IMR-90 (cell line): ENCODE measurements at places on chromosomes 6 and 20. TPM values are rescaled to one million over a fixed set of nuclear protein-coding genes. Genes with fewer than 3 reads are reported as not detected.

Gene TRIM15
- not detected in 2 replicates for total RNA-seq

- DNase-seq, result peak; percentile 94
- H3K27me3 ChIP-seq, result no peaks in the 10 kb centered on the region
- peak overlapping the region; percentile 74; the same call in 1 of the 2 replicates for H3K27ac ChIP-seq
These were observed 2.9 kb downstream of the RAB32 start for GRCh38 chr6:146546443-146547043.

GRCh38 chr6:45631396-45631795 is 253.7 kb upstream of the SUPT3H start:
- no peaks in the 10 kb centered on the region for H3K27me3 ChIP-seq
- H3K4me3 ChIP-seq, result no peak overlapping the region
- DNase-seq, result no peak
- no peak overlapping the region for H3K27ac ChIP-seq

Gene CCDC170
- 0.28 and 0.54 TPM in 2 replicates for total RNA-seq

GRCh38 chr6:12483712-12484111 is 193.6 kb downstream of the EDN1 start:
- peak overlapping the region; percentile 21 for H3K27ac ChIP-seq
- no peaks in the 10 kb centered on the region for H3K27me3 ChIP-seq
- DNase-seq, result peak; percentile 99
- peak overlapping the region; percentile 37; the same call in 1 of the 2 replicates for H3K4me3 ChIP-seq

DNA sequence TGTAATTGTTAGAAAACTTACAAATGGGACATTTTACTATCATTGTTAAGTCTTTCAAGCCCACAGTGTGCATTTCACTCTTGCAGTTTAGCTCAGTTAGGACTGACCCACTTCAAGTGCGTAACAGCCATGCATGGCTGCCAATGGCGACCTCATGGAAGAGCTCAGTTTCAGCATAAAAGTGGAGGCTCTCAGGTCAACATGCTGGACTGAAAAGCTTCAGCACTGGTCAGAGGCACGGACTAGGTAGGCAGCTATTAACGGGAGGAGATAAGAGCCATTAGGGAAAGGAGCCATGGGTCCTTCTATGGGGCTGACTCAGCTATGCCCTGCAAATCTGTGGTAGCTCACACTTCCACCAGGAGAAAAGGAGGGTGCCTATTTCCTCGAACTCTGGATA is 101.8 kb downstream of the TTLL2 start:
- H3K36me3 ChIP-seq, result no peaks in the 10 kb centered on the region
- no peak overlapping the region for H3K4me3 ChIP-seq
- H3K4me1 ChIP-seq, result no peaks in the 10 kb centered on the region
- H3K27ac ChIP-seq, result no peak overlapping the region
- no peak for DNase-seq
- no peaks in the 10 kb centered on the region for H3K27me3 ChIP-seq

DNA sequence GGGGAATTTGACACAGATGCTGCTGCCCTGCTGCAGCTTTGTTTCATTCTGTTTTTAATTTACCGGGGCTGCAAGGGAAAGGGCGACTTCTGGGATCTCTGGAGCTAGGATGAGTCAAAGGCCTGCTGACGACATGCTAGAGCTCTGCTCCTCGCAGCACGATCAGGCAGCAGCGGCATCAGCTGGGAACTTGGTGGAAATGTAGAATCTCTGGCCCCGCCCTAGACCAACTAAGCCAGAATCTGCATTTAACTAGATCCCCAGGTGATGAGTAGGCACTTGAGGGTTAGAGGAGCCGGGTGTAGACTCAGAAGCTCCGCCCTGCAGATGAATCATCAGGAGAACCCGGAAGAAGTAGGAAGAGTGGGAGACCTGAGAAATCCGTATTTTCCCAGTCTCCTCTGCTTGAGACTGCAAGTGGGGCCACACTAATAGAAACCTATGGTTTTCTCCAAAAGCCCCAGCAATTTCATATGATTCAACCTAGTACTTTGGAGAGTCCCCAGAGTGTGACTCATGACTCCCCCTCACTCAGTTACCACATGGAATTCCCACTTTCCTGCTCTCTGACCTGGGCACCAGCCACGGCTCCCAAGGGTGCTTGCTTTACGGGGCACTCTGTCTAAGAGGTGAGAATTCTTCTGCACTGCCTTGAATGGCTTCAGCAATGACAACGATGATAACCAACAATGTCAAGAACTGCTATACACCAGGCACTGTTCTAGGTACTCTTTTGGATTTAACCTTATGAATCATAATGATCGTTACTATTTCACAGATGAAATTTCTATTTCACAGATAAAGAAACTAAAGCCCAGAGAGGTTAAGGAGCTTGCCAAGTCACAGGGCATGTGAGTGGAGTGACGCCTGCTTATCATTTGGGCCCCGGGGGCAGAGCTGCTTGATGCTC is 18.1 kb downstream of the TUBB2B start:
- peak overlapping the region; percentile 33; the same call in 1 of the 2 replicates for H3K27ac ChIP-seq
- H3K36me3 ChIP-seq, result no peaks in the 10 kb centered on the region
- H3K4me1 ChIP-seq, result peaks cover 18% of the 10 kb centered on the region
- H3K27me3 ChIP-seq, result no peaks in the 10 kb centered on the region
- DNase-seq, result peak; percentile 98

GRCh38 chr6:74409447-74409846 is 713.4 kb downstream of the CD109 start:
- H3K36me3 ChIP-seq, result no peaks in the 10 kb centered on the region
- H3K27me3 ChIP-seq, result no peaks in the 10 kb centered on the region
- H3K4me1 ChIP-seq, result peaks cover 2% of the 10 kb centered on the region
- H3K27ac ChIP-seq, result no peak overlapping the region

Gene NR2E1
- total RNA-seq, result not detected in 2 replicates

- peaks cover 10% of the 10 kb centered on the region for H3K4me1 ChIP-seq
- H3K4me3 ChIP-seq, result no peak overlapping the region
- no peak overlapping the region for H3K27ac ChIP-seq
- peaks cover 61% of the 10 kb centered on the region for H3K27me3 ChIP-seq
- H3K36me3 ChIP-seq, result no peaks in the 10 kb centered on the region
- peak; percentile 85 for DNase-seq
These were observed 121.1 kb downstream of the CDC5L start for GRCh38 chr6:44508646-44509045.

GRCh38 chr20:50376179-50376887 is 133.8 kb upstream of the PTPN1 start:
- H3K4me3 ChIP-seq, result no peak overlapping the region
- no peaks in the 10 kb centered on the region for H3K27me3 ChIP-seq
- no peak for DNase-seq
- no peak overlapping the region for H3K27ac ChIP-seq

Gene SPATA25
- 0.18 TPM in 1 of 2 replicates, not detected in the other for total RNA-seq

- no peak overlapping the region for H3K27ac ChIP-seq
- peaks cover 3% of the 10 kb centered on the region; the same call in 1 of the 2 replicates for H3K4me1 ChIP-seq
- H3K4me3 ChIP-seq, result no peak overlapping the region
- no peaks in the 10 kb centered on the region for H3K36me3 ChIP-seq
- no peaks in the 10 kb centered on the region for H3K27me3 ChIP-seq
- DNase-seq, result peak; percentile 29
These were observed 504.5 kb downstream of the HDGFL1 start for GRCh38 chr6:23073821-23074220.

Gene GTSF1L
- not detected in 2 replicates for total RNA-seq

DNA sequence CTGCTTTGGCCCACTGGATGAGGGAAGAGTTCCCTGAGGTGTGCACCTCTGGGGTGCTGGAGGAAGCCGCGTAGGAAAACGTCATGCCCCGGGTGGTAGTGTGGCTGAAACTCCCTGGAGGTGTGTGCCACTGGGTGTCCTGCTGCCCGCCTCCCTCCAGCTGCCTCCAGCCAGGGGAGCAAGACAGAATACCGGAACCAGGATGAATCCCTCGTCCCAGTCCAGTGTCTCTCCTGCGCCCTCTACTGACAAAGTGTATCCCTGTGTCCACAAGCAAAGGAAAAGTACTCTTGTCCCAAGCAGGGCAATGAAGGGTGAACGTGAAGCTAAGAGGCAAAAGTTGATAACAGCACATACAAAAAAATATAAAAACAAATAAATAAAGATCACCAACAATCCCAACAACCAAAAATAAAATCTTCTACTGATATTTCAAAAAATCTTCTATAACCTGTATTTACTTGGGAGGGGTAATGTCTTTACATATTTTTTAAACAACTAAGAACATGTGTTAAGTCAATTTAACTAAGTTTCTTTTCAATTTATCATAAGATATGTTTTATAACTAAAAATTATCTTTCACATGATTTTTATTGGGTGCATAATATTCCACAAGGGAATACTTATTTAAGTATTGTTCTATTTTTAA is 437.6 kb downstream of the MAFB start:
- H3K4me1 ChIP-seq, result no peaks in the 10 kb centered on the region
- no peak overlapping the region for H3K4me3 ChIP-seq
- H3K27ac ChIP-seq, result no peak overlapping the region
- no peaks in the 10 kb centered on the region for H3K27me3 ChIP-seq
- DNase-seq, result peak; percentile 15

Gene CNR1
- total RNA-seq, result not detected in 2 replicates

DNA sequence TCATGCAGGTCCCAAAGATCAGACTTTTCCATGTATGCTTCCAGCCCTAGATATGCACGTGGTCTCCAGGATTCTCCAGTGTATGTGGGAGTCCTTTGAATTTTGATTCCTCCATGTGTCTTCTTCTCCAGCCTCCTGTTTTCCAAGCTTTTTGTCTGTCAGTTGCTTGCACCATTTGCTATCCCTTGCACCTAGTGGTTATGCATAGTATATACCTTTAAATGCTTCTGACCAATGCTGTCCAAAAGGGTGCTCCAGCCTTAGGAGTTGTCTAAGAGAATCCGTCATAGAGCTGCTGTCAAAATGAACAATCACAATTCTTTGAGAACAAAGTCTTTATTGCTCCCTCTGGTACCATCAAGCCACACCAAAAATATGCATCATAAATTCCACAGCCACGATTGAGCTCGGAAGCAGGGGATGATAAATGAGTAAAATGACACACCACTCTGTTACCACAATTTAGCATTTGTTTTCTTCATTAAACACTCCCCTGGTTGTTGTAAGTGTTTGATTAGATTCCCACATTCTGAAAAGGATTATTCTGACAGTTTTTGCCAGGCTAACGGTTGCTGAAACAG is 706.2 kb upstream of the GJE1 start:
- H3K27me3 ChIP-seq, result no peaks in the 10 kb centered on the region
- no peak overlapping the region for H3K4me3 ChIP-seq
- no peaks in the 10 kb centered on the region for H3K4me1 ChIP-seq
- no peaks in the 10 kb centered on the region for H3K36me3 ChIP-seq
- no peak for DNase-seq

Gene SLC29A1
- total RNA-seq, result 4.1 and 4.7 TPM in 2 replicates

- H3K27ac ChIP-seq, result no peak overlapping the region
- H3K36me3 ChIP-seq, result no peaks in the 10 kb centered on the region
- no peak for DNase-seq
- no peaks in the 10 kb centered on the region for H3K27me3 ChIP-seq
- no peaks in the 10 kb centered on the region for H3K4me1 ChIP-seq
These were observed 617.0 kb upstream of the AGPAT4 start for GRCh38 chr6:161890832-161891297.

- H3K36me3 ChIP-seq, result no peaks in the 10 kb centered on the region
- H3K27me3 ChIP-seq, result peaks cover 3% of the 10 kb centered on the region; the same call in 1 of the 2 replicates
- H3K27ac ChIP-seq, result no peak overlapping the region
- DNase-seq, result no peak
These were observed 34.8 kb downstream of the PPP1R16B start for GRCh38 chr20:38840053-38840893.

Gene CD40
- total RNA-seq, result 0.28 and 0.36 TPM in 2 replicates

DNA sequence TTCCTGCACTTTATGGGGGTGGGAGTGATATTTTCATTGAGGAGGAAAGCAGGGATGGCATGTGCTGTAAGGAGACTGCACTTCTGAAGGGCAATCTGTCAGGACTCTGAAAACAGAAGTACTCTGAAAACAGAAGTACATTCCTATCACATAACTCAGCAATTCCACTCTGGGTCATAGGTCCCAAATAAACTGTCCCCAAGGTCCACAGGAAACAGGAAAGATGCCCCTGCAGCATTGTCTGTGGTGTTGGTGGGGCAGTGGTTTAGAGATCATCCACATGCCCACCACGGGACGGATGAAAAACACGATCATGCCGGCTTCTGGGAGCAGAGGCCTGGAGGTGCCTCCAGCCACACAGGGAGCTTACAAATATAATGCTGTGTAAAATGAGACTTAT is 150.3 kb downstream of the OTOR start:
- H3K4me3 ChIP-seq, result no peak overlapping the region
- H3K27me3 ChIP-seq, result no peaks in the 10 kb centered on the region
- peak; percentile 17 for DNase-seq
- H3K4me1 ChIP-seq, result peaks cover 8% of the 10 kb centered on the region

Gene THBD
- under 0.01 TPM in 1 of 2 replicates, not detected in the other for total RNA-seq

Gene TRAPPC3L
- under 0.01 TPM in 1 of 2 replicates, not detected in the other for total RNA-seq
